ENCODE measurements at places on chromosomes 3 and 15. TPM values are rescaled to one million over a fixed set of nuclear protein-coding genes. Genes with fewer than 3 reads are reported as not detected.

- no peak for DNase-seq
Observed at GRCh38 chr3:21729888-21730459, 21.0 kb downstream of the ZNF385D start.

DNA sequence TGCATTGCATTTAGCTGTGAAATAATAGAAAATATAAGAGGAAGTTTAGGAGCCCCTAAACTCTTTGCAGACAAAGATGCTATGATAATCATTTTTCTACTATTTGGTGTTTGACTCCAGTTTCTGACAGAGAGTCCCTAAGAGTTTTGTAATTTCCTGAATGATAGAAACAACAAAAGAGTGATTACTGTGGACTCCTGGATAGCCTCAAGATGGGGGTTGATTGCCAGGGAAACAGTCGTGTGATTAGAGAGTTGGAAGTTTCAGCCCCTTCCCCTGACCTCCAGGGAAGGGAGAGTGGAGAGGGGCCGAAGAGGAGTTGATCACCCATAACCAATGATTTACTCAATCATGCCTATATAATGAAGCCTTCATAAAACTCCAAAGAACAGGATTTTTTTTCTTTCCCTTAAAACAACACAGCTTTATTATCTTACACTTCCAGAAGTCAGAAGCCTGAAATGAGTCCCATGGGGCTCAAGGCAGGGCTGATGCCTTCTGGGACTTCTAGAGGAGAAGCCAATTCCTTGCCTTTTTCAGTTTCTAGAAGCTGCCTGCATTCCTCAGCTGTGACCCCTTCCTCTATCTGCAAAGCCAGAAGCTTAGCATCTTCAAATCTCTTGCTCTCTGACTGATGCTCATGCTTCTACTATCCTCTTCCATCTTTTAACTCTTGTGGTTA, 292.3 kb upstream of the ZPLD1 start:
- no peak for DNase-seq

Gene FBXO40
- not detected for total RNA-seq

GRCh38 chr3:128505771-128506170, 12.8 kb upstream of the GATA2 start:
- no peak for DNase-seq

- DNase-seq, result no peak
Observed at GRCh38 chr3:176120507-176120906, 1076.8 kb downstream of the TBL1XR1 start.

- DNase-seq, result no peak
Observed at GRCh38 chr3:115517457-115518050, 105.8 kb upstream of the GAP43 start.

- no peak for DNase-seq
Observed at GRCh38 chr15:50247819-50248655, 17.5 kb downstream of the HDC start.

All from Panc1 (cell line).